ENCODE measurements at places on chromosomes 7 and 10.

DNA sequence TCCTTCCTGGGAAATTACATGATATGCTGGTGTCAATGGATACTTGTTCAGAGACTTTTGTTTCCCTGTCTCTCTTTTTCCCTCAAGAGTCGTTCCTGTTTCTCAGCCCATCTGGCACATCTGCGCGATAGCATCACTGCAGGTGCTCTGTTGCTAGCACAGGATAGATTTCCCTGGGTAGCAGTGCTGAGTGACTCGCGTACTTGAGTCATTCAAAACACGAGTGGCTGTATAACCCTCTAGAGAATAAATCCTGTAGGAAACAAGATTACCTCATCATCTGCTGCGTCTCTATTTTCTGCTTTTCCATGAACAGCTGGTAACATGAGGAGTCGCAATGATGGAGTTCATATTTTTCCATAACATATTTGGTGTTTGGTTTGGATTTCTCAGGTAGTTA lies 452.0 kb upstream of the FZD8 start:
- DNase-seq = no peak

- DNase-seq = no peak
These were observed 11.1 kb downstream of the FOXK1 start for GRCh38 chr7:4693152-4693551.

DNA sequence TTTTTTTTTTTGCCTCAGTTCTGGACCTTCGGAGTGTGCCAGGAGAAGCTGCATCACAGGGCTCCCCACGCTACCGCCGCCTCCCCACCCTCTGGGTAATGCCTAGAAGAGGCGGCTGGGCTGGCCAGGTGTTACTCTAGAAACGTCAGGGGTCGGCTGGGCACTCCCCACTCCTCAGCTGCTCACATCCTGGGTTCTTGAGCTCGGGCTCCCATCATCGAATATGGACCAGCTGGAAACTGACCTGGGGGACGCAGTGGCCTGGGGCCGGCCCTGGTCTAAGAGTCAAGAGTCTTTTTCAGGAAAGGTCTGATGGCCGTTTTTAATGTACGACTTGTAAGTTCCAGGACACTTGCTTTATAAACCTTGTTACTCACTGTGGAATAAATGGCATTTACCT lies 326.5 kb downstream of the WDR37 start:
- DNase-seq = no peak

GRCh38 chr7:155809332-155809946 lies 2.8 kb downstream of the SHH start:
- no peak for DNase-seq

DNA sequence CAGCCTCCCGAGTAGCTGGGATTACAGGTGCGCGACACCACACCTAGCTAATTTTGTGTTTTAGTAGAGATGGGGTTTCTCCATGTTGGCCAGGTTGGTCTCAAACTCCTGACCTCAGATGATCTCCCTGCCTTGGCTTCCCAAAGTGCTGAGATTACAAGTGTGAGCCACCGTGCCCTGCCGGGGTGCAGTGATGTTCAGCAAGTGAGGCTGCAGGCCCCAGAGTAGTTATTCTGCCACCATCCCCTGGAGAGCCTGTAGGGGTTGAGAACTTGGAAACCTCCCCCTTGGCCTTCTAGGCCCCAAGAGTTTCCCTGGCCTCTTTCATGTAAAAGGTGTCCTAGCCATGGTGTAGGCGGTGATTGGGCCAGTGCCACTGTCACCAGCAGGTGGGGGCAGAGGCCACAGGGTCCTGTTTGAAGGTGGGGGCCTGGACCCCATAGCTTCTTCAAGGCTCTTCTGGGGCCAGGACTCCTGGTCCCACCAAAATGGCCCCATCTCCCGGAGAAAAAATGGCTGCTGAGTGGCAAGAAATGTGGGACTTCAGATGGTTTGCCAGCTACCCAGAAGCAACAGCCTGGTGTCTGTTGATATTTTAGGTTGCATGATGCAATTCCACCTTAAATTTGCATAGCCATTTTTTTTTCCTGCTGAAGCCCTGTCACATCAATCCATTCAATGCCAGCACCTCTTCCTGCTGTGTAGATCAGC lies 25.5 kb upstream of the INMT start:
- no peak for DNase-seq

GRCh38 chr7:21383227-21384220 lies 44.4 kb upstream of the SP4 start:
- no peak for DNase-seq

GRCh38 chr7:13790611-13791010 lies 198.9 kb downstream of the ETV1 start:
- no peak for DNase-seq

GRCh38 chr10:30816159-30816819 lies 186.7 kb upstream of the LYZL2 start:
- no peak for DNase-seq

- DNase-seq = no peak
These were observed 99.0 kb upstream of the ITGB1 start for GRCh38 chr10:33056828-33057596.

GRCh38 chr10:119333146-119333792 lies 125.9 kb downstream of the GRK5 start:
- DNase-seq = no peak

- peak; percentile 19 for DNase-seq
These were observed 82.9 kb downstream of the CADPS2 start for GRCh38 chr7:122803323-122803722.

GRCh38 chr7:120760050-120760449 lies 97.9 kb downstream of the TSPAN12 start:
- no peak for DNase-seq

DNA sequence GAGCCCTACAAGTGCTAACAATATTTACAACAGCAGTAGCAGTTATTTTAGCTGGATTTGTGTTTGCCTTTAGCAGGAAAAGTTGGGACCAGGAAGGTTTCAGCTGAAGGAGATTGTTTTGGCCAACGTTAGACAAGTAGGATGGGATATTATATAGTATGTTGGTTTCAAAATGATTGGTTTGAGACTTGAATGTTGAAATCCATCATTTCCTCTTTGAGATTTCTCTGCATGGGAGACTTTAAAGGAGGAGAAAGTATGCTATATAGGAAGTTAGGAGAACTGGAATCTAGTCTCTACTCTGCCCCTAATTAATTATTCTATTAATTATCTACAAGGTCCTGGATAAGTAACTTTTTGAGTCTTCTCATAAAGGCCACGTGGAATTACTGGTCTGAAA lies 263.8 kb downstream of the PTEN start:
- DNase-seq = no peak

GRCh38 chr10:87635498-87636312 lies 24.0 kb upstream of the PAPSS2 start:
- DNase-seq = no peak

DNA sequence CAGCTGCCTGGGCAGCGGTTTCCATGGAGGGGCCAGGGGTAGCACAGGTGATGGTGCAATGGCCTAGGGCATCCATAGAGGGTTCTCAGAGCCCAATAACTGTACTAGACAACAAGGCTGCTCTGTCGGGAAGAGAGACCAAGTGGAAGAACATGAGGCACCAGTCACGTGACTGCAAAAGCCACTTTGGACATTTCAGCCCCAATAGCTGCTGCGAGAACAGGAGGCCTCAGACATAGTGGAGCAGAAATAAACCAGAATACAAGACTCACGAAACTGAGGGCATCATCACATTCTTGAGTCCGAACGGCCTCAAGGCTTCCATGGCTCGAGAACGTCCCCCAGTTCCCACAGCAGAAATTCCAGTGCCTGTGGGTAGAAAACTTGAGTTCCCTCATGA lies 32.3 kb upstream of the FIS1 start:
- DNase-seq = no peak

DNA sequence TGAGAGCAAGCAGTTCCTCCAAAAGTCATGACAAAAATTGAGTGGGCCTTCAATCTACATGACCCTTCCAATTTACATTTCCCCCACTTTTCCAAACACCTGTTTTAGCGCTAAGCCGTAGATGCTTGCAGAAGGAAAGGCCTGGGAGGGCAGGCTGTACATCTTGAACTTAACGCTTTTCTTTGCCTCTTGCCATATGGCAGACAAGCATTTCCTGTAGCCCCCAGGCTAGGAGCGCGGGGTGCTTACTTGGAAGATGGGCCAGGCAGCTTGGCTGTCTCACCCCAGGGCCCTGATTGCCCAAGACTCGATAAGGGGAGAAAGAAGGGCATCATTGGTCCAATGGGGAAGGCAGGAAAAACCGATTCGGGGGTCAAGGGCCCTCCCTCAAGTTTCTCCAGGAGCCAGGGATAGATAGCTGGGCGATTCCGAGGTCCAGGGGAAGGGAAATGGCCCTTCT lies 1.8 kb downstream of the HOXA10 start:
- no peak for DNase-seq

DNA sequence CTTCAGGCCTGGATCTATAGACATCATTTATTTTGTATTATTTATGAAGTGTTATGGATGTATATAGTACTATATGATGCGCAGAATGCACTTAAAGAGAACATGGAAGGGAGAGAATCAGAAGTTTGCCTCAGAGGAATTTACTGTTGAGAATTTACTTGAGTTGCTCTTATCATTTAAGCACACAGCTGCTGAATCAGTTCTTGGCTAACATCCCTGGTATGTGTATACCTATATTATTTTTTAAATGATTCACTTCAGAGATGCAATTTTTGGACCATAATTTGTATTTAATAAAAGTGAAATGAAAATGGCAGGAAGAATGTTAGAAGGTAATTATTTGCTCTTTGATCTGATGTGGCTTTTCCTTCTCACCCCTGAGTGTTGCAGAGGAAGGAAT lies 191.6 kb downstream of the BICC1 start:
- DNase-seq = no peak

- no peak for DNase-seq
These were observed 11.3 kb upstream of the TRDMT1 start for GRCh38 chr10:17212802-17213221.

DNA sequence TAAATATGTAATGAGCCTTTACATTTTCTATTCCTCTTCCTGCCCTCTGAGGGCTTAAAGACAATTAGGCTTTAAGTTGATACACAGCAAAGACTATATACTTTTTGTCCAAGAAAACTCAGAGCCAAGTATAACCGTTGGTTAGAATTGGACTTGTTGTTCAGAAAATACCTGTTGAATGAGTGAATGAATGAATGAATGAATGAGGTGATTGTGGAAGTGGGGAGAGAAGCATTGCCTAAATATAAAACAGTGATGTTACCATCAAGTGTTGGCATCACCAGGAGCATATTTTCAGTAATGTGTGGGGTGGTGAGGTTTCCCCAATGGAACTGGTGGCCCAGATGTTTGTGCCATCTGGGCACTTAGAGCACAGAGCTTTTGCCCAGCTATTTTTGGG lies 106.9 kb downstream of the AOAH start:
- DNase-seq = no peak

GRCh38 chr7:142579946-142580345 lies 169.3 kb upstream of the PRSS1 start:
- DNase-seq = no peak

- no peak for DNase-seq
These were observed 7.6 kb upstream of the MRC1 start for GRCh38 chr10:17801507-17801906.

GRCh38 chr10:125775491-125776106 lies at the start of gene MMP21:
Gene MMP21 (minus strand): TSS chr10:125775821. CDS start chr10:125775821, 0 bp downstream.
- no peak for DNase-seq

DNA sequence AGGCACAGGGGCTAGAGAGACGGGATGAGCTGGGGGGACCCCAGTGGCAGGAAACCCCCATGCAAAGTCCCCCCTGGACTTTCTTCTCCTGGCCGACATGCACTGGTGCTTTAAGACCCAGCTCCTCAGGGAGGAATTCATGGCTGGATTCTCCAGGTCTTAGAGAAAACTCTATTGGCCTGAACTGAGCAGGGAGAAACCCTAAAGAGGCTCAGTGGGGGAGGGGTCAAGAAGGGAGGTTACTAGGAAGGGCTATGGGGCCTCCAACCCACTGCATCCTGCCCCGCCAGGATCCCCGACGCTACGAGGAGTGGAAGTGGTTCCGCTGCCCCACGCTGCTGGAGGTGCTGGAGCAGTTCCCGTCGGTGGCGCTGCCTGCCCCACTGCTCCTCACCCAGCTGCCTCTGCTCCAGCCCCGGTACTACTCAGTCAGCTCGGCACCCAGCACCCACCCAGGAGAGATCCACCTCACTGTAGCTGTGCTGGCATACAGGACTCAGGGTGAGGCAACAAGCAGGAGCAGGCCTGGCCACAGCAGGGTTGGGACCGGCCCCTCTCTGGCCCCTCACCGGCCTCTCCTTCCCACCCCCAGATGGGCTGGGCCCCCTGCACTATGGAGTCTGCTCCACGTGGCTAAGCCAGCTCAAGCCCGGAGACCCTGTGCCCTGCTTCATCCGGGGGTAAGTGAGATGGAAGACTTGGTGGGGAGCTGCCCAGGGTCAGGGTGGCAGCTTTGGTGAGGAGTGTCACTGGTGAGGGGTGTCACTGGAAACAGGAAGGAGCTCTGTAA lies 13.8 kb downstream of the ATG9B start:
- no peak for DNase-seq

DNA sequence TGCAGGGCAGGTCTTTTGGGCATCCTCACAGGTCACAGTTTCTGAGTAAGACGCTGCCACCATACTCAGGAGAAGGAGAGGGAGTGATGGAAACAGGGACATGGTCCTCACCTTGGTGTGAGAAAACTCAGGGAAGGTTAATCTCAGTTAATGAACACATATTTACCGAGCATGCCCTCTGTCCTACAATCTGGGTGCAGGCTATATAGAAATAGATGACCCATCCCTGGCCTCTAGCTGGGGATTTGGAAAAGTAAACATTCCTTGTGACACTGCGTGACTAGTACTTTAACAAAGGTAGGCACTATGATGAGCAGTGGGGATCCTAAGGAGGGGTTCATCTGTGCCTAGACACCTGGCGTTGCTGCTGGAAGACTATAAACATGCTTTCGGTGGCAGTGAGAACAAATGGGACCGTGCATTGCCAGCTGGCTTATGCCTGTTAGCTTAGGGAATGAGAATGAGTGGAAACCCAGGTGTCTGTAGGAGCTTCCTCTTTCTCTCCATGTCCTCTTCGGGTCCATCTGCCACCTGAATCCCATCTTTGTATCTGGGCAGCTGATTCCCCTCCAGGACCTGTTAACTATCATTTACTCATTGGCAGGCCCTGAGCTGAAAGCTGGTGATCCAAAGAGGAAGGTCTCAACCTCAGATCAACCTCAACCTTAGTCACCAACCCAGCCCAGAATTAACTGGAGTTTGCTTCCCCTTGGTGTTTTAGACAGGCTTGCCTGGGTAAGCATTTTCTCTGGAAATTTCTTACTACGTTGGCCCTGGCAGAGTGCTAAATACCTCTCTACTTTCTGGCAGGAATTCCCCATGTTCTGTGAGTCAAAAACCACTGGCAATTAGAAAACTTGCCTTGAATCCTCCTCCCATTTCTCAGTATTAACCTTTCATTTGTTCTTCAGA lies 794 bp downstream of the MBL2 start:
- no peak for DNase-seq

GRCh38 chr7:106870983-106871410 lies 5.9 kb downstream of the PIK3CG start:
- no peak for DNase-seq

GRCh38 chr10:2165771-2166460 lies 428.6 kb upstream of the ADARB2 start:
- peak; percentile 6 for DNase-seq

DNA sequence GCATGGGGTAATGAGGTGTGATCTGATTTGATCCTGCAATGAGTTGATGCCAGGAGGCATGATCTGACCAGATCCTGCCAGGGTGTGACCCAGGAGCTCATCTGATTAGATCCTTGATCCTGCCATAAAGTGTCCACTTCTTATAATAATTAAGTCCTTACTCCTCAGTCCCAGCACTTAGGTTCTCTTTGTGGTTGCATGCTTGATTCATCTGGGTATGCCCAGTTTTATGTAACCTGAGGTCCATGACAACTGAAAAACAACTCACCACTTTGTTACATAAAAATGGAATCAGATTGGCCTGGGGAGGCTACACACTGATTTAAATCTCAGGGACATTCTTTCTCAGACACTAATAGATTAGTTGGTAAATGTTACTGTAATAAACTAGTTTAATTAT lies 19.1 kb downstream of the ACADSB start:
- no peak for DNase-seq

Measured in right lung (tissue), 10 donors.